ENCODE measurements at places on chromosomes 4 and X.

GRCh38 chr4:10182446-10183424, 66.1 kb upstream of the WDR1 start:
- no peak for DNase-seq

- DNase-seq, result no peak
Measured at GRCh38 chrX:11953615-11954014, 184.7 kb upstream of the FRMPD4 start.

GRCh38 chr4:122861172-122861943, 34.7 kb downstream of the FGF2 start:
- DNase-seq, result no peak

- no peak for DNase-seq
Measured at GRCh38 chr4:105923497-105924238, 28.4 kb downstream of the NPNT start.

DNA sequence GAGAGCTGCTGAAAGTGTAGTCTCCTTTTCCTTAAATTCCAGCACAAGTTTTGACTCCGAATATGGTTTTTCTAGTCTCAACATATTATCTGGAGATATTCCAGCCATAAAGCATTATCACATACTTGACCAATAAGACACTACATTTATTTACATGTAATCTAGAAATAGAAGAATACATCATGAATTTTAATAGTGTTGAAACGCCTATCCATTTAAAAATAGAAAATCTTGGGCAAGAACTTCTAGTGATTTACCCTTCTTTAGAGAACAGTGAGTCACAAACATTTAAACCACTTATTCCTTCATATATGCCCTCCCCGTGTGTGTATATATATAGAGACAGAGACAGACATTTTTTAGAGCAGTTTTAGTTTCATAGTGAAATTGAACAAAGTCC, 161.5 kb downstream of the SOWAHB start:
- no peak for DNase-seq

GRCh38 chrX:121336831-121337421, 289.5 kb downstream of the GLUD2 start:
- DNase-seq, result no peak

DNA sequence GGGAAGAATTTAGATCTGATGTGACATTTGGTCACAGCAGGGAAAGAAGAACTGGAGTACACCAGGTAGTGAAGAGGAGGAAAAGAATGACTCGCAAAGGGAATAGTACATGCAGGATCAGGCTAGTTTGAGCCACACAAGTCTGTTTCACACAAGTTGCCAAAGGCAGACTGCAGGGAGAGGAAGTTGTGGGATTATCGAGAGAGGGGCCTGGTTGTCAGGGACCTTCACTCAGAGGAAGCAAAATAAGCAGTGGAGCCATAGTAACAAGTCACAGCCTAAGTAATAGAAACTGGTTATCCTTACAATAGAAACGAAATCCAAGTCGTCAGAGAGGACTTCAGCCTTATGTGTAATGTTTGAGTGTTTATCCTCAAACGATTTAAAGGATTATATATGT, 316.7 kb upstream of the HTR2C start:
- no peak for DNase-seq

All from NCI-H1436 (cell line).